Progenitor cell of endocrine pancreas (in vitro differentiated cells): ENCODE measurements at places on chromosomes 2 and 18. TPM values are rescaled to one million over a fixed set of nuclear protein-coding genes. Genes with fewer than 3 reads are reported as not detected.

Gene MC5R
- total RNA-seq = not detected in 2 replicates

DNA sequence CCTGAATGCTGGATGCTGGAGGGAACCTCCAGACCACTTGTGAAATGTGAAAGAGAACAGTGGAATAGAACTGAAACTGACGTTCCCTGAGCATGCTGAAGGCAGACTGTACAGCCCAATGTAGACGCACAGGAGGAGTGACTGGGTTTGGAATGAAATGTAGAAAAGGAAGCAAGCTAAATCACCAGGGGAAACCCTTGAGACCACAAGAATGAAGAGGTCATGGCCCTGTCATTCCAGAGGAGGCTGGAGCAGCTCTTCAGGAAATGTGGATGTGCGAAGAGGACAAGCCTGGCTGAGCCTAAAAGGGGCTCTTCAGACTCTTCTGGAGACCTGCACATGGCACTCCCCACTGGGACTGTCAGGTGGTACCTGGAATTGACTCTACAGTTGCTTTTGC lies 118.5 kb upstream of the ALPP start:
- H3K4me3 ChIP-seq = no peak overlapping the region
- peaks cover 1% of the 10 kb centered on the region for H3K4me1 ChIP-seq
- H3K27ac ChIP-seq = peak overlapping the region; percentile 9
- no peak for DNase-seq
- peaks cover 14% of the 10 kb centered on the region for H3K36me3 ChIP-seq

Gene DPYSL5
- 70.3 and 75.0 TPM in 2 replicates for total RNA-seq

DNA sequence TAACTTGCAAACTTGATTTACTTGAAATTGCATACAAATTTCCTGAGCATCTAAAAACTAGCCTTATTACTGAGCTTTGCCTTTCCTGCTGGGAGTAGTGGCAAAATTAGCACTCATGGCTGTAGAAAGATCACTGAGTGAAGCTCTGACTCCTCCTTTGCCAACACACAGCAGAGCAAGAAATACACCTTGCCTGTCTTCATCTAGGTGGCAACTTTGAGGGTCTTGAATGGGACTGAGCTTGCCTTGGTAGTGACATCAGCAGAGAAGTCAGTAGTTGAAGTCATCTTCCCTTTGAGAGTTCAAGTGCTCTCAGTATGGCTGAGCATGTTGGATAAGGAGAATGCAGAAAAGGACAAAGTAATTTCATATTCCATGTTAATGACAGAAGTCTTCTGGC lies 5.9 kb downstream of the RRM2 start:
- no peak for DNase-seq
- peaks cover 13% of the 10 kb centered on the region for H3K36me3 ChIP-seq
- peaks cover 3% of the 10 kb centered on the region for H3K27me3 ChIP-seq

DNA sequence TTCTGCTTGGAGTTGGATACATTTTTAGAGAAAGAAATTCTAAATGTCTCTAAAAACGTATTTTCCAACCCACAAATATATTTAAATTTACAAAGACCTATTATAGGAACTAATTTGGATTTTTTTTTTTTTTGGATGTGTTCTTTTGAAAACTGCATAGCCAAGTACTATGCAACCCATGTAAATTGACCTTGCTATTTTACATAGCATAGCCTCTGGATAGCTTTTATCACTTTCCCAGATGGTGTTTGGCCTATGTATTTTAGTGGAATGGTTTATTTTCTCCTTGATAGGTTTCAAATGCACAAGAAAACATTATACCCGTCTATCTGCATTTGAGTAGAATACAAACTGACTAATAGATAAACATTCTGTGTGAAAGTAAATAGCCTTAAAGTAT lies 130.0 kb downstream of the FIGN start:
- H3K27ac ChIP-seq = no peak overlapping the region
- DNase-seq = no peak
- peaks cover 6% of the 10 kb centered on the region for H3K36me3 ChIP-seq
- H3K27me3 ChIP-seq = no peaks in the 10 kb centered on the region
- peaks cover 39% of the 10 kb centered on the region for H3K4me1 ChIP-seq

Gene ANKRD30B
- total RNA-seq = not detected in 2 replicates

Gene SERPINB10
- not detected in 2 replicates for total RNA-seq

DNA sequence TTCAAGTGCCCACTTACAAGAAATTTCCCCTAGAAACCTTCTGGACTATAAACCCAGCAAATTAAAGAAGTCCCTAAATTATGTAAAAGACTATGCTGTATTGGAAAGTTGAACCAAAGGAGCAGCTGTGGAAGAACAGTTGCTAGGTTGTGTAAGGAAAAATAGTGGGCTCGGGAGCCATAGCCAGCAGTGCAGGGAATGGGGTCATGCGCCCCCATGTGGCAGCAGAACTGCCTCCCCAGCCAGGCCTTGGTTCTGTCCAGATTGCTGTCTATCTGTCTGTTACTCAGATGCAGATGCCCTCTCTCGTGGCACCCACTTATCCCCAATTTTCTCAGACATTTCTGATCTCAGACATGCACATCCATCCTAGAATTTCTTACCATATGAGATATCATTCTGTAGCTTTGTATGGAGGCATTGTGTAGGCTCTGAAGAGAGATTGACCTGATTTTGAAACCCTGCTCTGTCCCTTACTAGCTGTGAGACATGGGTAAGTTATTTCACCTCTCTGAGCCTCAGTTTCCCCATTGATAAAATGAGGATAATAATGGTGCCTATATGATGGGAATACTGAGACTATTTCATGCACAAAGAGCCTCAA lies 258.3 kb downstream of the SS18 start:
- H3K4me1 ChIP-seq = peaks cover 30% of the 10 kb centered on the region
- no peak overlapping the region for H3K4me3 ChIP-seq
- peaks cover 14% of the 10 kb centered on the region for H3K27me3 ChIP-seq
- no peak overlapping the region for H3K27ac ChIP-seq
- DNase-seq = peak; percentile 42
- no peaks in the 10 kb centered on the region for H3K36me3 ChIP-seq

DNA sequence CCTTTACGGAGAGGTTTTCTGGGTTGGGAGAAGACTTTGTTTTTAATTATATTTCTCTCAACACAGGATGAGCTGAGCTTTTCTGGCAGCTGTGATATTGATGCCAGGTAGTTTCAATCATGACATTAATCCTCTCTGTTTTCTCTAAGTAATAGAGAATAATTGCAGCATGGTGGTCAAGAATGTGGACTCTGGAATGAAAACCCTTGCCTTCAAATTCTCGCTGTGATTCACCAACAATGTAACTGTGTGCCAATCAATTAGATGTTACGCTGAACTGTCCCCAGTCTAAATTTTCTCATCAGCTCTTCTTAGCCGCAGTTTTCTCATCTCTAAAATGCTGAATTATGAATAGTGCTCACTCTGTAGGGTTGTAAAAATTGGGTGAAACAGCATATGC lies 31.6 kb upstream of the PPM1B start:
- H3K27ac ChIP-seq = no peak overlapping the region
- peaks cover 2% of the 10 kb centered on the region for H3K27me3 ChIP-seq
- DNase-seq = no peak
- H3K36me3 ChIP-seq = no peaks in the 10 kb centered on the region
- H3K4me3 ChIP-seq = no peak overlapping the region
- H3K4me1 ChIP-seq = peaks cover 6% of the 10 kb centered on the region

DNA sequence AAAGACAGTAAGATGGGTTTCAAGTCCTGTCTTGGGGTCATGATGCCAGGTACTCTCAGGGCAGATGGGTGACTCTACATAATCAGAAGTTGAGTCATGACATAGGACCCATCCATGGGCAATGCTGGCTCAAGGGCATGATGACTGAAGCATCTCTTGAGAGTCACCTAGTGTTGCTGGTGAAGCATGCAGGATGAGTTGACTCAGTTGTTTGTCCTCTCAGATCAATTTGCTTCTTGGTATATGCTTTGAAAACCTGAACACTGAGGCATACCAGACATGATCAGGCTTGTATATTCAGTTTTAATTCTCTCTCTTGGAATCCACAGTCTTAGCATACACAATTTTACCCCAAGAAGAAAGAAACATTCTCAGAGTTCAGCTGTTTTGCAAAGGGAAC lies 658.9 kb upstream of the NXPH2 start:
- H3K4me1 ChIP-seq = peaks cover 11% of the 10 kb centered on the region
- H3K4me3 ChIP-seq = no peak overlapping the region
- DNase-seq = no peak
- no peaks in the 10 kb centered on the region for H3K27me3 ChIP-seq
- H3K36me3 ChIP-seq = no peaks in the 10 kb centered on the region

GRCh38 chr2:174074831-174075230 lies 109.7 kb upstream of the SP3 start:
- no peak overlapping the region for H3K27ac ChIP-seq
- peaks cover 18% of the 10 kb centered on the region for H3K4me1 ChIP-seq
- H3K36me3 ChIP-seq = peaks cover 11% of the 10 kb centered on the region
- no peak for DNase-seq
- no peaks in the 10 kb centered on the region for H3K27me3 ChIP-seq
- H3K4me3 ChIP-seq = no peak overlapping the region

Gene DES
- total RNA-seq = not detected in 2 replicates

- no peak overlapping the region for H3K4me3 ChIP-seq
- no peaks in the 10 kb centered on the region for H3K27me3 ChIP-seq
- H3K4me1 ChIP-seq = peaks cover 10% of the 10 kb centered on the region
- DNase-seq = no peak
- peak overlapping the region; percentile 35 for H3K27ac ChIP-seq
- no peaks in the 10 kb centered on the region for H3K36me3 ChIP-seq
Measured at GRCh38 chr18:49704334-49704733, 109.0 kb downstream of the ACAA2 start.

DNA sequence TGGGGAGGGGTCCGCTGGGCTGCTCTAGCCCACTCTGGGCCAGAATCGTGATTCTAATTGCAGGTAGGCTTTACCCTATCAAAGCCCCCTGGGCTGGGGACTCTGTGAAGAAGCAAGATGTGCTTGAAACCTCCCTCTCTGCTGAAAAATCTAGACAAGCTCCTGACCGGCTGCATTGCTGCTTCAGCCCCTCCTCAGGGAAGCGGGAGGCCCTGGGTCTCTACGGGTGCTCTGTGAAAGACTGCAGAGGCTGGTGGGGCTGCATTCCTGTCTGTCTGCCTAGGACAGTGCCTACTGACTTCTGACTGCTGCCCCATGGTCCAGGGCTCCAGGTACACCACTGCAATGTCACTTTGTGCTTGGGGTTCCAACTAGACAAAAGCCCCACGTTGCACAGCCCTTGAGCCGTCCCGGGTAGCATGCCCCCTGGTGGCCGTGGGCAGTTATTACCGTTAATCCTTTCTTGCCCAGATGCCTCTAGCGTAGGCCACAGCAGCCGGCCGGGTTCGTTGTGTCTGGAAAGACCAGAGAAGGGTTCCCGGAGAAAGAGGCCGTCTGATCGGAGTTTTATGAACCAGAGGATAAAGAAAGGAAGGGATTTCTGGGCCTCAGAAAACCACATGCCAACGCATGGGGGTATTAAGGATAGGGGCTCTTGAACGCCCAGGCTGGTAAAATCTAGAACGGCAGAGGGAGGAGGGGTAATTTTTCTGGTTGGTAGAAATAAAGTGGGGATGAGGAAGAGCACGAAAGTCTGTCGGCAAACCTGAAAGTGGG lies 15.9 kb upstream of the C1QL2 start:
- DNase-seq = peak; percentile 53
- no peak overlapping the region for H3K27ac ChIP-seq
- H3K36me3 ChIP-seq = no peaks in the 10 kb centered on the region
- peaks cover 15% of the 10 kb centered on the region for H3K27me3 ChIP-seq

Gene GRB14
- total RNA-seq = 45.1 and 46.3 TPM in 2 replicates

DNA sequence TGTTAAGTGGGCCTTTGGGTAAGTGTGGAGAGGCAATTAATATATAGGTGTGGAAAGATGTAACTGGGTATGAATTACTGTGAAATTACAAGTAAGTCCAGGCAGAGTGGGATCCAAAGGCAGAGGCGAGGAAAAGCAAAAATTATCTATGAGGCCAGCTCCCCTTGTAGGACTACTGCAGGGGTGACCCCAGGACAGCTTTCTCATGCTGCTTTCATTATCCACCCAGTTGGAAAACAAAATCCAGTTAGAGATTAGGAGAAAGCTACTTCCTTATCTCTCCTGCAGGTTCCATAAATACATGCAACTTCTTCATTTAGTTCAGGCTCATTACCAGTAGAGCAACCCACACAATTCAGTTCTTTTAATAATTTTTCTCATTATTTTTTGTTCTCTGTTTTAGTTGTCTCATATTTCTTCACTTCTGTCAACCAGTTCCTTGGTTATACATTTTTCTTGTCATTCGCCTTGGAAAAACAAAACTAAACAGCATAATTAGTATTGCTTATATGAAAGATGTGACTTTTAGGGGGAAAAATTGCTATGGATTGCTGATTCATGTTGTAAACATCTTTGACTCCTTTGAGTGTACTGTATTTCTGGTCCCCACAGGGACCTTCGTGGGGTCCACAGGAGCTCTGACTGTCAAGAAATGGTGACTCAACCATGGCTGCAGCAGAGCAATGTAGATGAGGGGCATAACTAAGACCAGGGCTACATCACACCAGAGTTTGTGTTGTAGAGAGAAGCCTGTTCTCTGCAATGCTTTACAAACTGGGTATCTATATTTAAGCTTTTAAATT lies 110.4 kb upstream of the PARD3B start:
- no peaks in the 10 kb centered on the region for H3K27me3 ChIP-seq
- no peak overlapping the region for H3K27ac ChIP-seq
- peaks cover 5% of the 10 kb centered on the region for H3K36me3 ChIP-seq

DNA sequence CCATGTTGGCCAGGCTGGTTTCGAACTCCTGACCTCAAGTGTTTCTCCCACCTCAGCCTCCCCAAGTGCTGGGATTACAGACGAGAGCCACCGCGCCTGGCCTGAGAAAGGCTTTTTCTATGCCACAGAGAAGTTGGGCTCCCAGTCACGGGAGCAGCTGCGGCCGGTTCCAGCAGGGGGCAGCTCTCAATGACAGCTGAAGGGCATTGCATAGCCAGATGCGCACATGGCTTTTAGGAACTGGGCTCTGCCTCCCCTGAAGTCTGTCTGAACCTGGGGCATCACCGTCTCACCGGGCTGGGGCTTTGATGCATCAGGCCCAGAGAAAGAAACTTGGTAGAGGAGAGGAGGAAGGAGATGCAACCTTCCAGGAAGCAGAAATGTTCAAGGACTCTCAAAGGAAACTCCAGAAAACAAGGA lies 84.2 kb upstream of the LAPTM4A start:
- peaks cover 5% of the 10 kb centered on the region for H3K4me1 ChIP-seq
- H3K27ac ChIP-seq = peak overlapping the region; percentile 65
- H3K27me3 ChIP-seq = peaks cover 34% of the 10 kb centered on the region
- peak; percentile 67 for DNase-seq

DNA sequence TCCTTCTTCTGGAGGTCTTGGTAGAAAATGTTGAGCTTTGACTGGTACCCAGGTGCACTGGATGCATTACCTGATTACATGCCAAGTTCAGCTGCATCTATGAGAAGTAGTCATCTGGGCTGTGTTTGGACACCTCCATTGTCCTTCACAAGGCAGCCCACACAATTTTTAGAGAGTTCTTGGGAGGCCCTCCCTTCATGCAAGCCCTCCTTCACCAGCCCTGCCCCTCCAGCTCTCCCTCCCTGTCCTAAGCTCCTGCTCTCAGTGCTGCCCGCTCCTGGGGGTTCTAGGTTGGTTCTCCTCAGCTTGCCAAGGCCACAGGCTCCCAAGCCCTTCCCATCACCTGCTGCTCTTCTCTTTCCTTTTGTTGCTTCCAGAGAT lies 148.7 kb downstream of the DYSF start:
- no peak overlapping the region for H3K4me3 ChIP-seq
- no peak for DNase-seq
- H3K27me3 ChIP-seq = peaks cover 15% of the 10 kb centered on the region
- H3K27ac ChIP-seq = no peak overlapping the region
- H3K36me3 ChIP-seq = no peaks in the 10 kb centered on the region

- no peak overlapping the region for H3K27ac ChIP-seq
- H3K4me3 ChIP-seq = no peak overlapping the region
- H3K27me3 ChIP-seq = peaks cover 33% of the 10 kb centered on the region
Measured at GRCh38 chr2:171515672-171516298, 6.5 kb upstream of the CYBRD1 start.

Gene TRAF3IP1
- total RNA-seq = 26.1 and 27.0 TPM in 2 replicates

Gene GKN2
- total RNA-seq = not detected in 2 replicates

Gene SULT1C2
- 15.4 and 16.3 TPM in 2 replicates for total RNA-seq

Gene MBD5
- total RNA-seq = 65.6 and 72.6 TPM in 2 replicates
